ENCODE measurements at places on chromosomes 11 and 22.

GRCh38 chr22:17639247-17639741 is 737 bp downstream of the BCL2L13 start:
- peak; percentile 27 for DNase-seq

- DNase-seq: no peak
Measured at GRCh38 chr11:117185736-117186430, 7.3 kb downstream of the SIDT2 start.

DNA sequence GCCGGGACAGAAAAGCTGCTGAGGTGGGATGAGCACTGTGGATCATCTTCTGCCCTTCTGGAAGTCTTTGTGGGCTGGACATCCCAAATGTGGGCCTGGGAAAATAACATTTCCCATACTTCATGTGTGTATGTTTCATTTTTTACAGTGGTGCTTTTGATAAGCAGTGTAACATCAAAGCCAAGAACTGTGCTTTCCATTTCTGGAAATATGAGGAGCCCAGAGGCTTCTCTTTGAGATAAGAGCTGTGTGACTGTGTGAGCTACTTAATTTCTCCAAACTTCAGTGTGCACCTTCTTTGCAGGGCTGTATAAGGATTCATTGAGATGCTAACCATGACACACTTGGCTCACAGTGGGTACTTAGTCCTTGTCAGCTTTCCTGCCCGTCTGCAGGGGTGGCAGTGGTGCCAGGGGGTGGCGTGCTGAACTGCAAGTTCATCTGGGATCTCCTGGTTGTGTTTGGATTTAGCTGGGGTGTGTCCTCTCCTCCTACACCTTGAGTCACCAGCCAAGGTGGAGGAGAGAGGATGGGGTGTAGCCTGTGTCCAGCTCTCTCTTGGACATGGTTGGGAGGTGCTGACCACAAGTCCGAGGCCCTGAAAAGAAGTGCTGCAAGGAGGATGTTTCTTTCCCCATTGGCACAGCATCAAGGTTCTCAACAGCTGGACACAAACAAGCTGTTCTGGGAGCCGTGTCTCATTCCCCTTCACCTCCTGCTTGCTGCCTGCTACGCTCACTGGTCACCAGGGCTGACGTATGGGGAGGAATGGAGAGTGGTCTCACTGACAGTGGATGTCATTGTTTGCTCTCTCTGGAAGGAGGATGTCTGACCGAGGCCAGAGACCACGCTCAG is 139.4 kb downstream of the TEAD1 start:
- DNase-seq: no peak

DNA sequence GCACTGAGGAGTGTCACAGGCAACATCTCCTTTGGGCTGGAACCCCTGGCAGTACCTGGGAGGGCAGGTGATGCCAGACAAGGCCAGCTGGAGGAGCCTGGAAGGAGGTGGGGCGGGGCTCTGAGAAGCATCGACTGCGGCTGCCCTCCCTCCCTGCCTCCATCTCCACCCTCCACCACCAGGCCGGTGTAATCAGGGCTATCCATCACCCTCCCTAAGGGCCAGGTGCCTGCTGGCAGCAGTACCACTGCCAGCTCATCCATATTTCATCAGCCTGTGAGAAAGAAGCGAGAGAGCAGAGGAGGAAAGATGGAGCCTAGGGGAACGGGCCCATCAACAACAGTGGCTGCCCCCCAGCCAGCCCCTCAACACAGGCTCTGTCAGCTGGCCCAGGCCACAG is 51.4 kb upstream of the RASD2 start:
- no peak for DNase-seq

DNA sequence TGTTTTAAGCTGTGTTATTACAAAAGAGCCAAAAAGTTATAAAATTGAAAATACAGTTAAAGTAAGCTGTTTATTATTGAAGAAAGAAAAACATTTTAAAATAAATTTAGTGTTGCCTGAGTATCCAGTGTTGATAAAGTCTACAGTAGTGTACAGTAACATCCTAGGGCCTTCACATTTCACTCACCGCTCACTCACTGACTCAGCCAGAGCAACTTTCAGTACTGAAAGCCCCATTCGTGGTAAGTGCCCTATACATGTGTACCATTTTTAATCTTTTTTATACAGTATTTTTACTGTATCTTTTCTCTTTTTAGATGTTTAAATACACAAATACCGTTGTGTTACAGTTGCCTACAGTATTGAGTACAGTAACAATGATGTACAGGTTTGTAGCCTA is 35.0 kb downstream of the POLD3 start:
- peak; percentile 12 for DNase-seq

- DNase-seq: no peak
Measured at GRCh38 chr11:34149786-34150185, 44.4 kb downstream of the NAT10 start.

- DNase-seq: no peak
Measured at GRCh38 chr11:108818971-108819370, 154.1 kb downstream of the DDX10 start.

- no peak for DNase-seq
Measured at GRCh38 chr11:126748100-126748791, 252.3 kb downstream of the KIRREL3 start.

- DNase-seq: no peak
Measured at GRCh38 chr11:16356057-16356760, at the start of gene SOX6. SOX6 (minus strand) TSS chr11:16356546; CDS start chr11:16341248, 15,298 bp downstream.

DNA sequence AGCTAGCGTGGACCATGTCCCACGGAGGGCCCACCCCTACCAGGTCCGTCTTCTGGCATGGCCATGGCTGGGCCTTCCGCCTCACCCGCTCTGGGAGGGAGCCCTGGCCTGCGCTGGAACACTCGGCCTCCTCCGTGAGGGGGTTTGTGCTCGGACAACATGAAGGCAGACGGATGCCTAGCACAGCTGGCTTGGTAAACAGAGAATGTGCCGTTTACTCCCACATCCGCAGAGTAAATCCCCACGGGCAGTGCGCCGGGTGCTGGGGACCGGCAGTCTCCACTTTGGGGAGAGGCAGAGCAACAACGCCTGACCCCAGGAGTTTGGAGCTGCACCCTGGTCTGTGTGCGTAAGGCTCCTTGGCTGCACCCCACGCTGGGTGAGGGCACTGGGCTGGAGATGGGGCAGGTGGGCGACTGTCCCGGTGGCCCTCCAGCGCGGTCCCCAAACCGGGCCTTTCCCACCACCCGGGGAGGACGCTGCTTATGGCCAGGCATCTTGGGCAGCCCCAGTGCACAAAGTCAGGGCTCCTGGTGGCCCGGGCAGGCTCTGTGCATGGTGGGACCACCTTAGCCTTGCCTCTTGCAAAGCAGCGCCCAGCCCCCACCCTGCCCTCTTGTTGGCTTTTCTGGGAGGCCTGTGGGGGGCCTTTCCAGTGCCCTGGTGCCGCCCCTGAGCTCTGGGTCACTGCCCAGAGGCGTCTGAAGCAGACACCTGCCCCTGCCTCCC is 30.7 kb upstream of the MUC5AC start:
- no peak for DNase-seq

DNA sequence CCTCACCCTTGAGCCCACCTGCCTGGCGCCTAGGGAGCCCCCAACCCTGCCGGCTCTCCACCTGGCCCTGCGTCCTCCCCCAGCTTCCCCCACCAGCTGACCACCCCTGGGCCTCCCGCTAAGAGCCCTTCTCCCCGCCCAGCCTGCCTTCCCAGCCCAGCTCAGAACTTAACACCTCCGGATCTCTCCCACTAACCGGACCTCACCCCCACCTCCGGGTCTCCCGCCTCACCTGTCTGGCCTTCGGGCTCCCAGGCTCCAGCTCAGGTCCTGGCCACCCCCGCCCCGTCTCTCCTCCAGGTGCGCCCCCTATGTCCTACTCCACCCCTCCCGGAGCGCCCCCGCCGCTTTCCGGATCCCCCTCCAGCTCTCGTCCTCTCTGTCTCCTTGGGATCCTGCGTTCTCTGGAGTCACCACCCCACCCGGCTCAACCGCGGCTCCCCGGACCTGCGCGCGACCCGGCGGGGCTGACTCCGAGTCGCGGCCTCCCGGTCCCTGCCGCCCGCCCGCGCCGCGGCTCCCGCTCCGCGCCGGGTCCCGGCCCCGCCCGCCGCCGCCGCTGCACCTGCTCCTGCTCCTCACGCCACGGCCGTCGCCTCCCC is at the start of gene KCNJ11:
Gene KCNJ11 (minus strand): TSS at position 51 of the 602 bp plus-strand sequence. CDS start 568 bp downstream, outside the sequence.
- DNase-seq: no peak

- DNase-seq: peak; percentile 56
Measured at GRCh38 chr22:41526830-41527799, 17.2 kb downstream of the POLR3H start.

- DNase-seq: no peak
Measured at GRCh38 chr11:69654001-69654659, 13.2 kb downstream of the CCND1 start.

DNA sequence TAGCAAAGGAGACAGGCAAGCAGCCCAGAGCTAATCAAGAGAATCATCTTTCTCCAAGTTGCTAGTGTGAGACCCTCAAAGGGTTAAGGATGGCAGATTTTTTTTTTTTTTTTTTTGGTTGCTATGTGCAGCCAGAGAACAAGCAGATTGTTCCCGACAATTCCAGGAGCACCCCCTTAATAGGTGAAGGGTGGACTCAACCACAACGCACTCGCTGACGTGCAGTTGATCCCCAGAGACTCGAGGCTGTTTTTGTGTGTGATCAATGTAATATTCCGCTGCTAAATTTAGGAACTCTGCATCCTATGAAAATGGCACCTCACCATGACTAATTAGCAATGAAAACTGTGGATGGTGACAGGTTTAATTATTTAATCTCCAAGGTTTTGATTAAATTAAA is 789.0 kb downstream of the KCNA4 start:
- DNase-seq: no peak
